Stimulated activated CD4-positive, alpha-beta T cell treated with anti-CD3 and anti-CD28 coated beads, Interleukin-1b, Interleukin-23, amount 100 ng/mL, for 24 hours (primary cell): ENCODE measurements at places on chromosomes 4 and X.

- no peak for DNase-seq
These were observed 22.5 kb upstream of the JAKMIP1 start for GRCh38 chr4:6222761-6223292.

GRCh38 chrX:8025705-8026104, 98.5 kb upstream of the PNPLA4 start:
- no peak for DNase-seq

DNA sequence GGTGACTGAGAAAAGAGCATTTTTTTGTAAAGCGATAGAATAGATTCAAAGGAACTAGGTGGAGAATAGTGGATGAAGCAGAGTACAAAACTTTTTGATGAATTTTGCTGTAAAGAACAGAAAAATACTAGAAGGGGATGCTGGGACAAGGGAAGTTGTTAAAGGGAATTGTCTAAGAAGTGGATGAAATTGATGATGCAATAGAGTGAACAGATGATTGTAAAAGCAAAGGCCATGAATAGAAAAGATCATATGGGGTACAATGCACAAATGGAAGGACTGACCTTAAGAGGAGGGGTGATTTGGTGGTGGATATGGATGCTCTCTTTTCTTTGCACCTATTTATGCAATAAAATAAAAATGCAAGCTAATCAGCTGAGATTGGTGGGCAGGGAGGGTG, 262.7 kb upstream of the MAD2L1 start:
- DNase-seq = no peak

DNA sequence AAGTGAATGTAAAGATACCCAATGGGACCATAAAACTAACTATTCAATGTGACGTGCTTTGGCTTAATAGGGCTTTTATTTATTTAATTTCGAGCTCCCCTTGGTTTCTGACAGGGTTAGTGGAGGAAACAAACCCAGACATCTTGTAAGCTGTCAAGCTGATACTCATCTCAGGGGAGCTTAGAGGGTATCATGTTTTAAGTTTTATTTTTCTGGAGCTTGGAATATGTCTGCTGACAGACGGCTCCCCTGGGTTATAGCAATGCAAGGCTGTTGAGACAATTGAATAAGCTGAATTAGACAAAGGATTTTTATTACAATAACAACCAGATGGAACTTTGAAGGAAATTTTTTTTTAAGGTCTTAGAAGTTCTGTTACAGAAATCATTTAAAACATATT, 456.5 kb downstream of the IL1RAPL1 start:
- no peak for DNase-seq

DNA sequence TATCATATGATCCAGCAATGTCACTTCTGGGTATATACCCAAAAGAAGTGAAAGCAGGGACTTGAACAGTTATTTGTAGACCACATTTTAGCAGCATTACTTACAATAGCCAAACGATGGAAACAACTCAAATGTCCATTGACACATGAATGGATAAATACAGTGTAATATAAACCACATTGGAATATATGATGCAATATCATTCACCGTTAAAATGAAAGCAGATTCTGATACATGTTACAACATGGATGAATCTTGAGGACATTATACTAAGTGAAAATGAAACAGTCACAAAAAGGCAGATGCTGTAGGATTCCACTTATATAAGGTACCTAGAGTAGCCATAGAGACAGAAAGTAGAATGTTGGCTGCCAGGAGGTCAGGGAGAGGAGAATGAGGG, 130.5 kb upstream of the SMAD1 start:
- DNase-seq = no peak

DNA sequence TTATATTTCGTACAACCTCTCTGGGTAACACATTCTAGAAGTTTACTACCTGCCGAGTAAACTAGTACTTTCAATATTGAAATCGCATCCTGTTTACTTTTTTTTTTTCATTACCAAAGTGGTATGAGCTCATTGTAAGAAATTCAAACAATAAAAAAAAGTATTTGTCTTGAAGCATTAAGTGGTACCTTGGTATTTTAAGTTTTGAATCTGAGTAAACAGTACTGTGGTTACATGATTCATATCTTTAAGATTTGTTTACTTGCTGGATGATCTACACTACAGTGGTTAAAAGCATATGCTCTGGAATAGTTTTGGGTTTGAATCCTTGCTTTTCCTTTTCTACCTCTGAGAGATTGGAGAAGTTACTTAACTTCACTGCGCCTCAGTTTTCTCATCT, 3.8 kb upstream of the MMGT1 start:
- DNase-seq = no peak

GRCh38 chr4:113086172-113086695, 36.8 kb downstream of the ANK2 start:
- DNase-seq = no peak

- no peak for DNase-seq
These were observed 41.2 kb downstream of the TMA16 start for GRCh38 chr4:163535657-163536056.

GRCh38 chrX:19697416-19697815, 182.1 kb upstream of the MAP3K15 start:
- DNase-seq = no peak

- no peak for DNase-seq
These were observed 112.9 kb upstream of the AGA start for GRCh38 chr4:177555007-177555574.

DNA sequence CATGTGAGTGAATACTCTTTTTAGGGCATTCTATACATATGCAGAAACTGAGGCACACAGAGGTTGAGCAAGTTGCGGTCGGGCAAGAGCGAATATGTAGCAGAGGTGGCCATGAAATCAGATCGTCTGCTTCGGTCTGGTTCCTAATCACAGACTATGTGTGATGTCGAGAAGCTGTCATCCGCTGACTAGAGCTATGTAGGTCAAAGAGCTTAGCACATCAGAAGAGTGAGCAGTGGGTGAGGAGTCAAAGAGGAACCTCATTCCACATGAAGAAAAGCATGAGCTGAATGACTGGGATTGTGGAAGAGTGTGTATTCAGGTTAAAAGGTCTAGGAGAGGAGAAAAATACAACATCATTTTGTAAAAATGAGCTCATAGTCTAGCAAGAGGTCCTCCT, 19.0 kb downstream of the GAB3 start:
- DNase-seq = no peak

- DNase-seq = no peak
These were observed 264.6 kb upstream of the HAND2 start for GRCh38 chr4:173794662-173795061.

GRCh38 chr4:129364747-129365452, 268.9 kb downstream of the C4orf33 start:
- DNase-seq = no peak

GRCh38 chr4:3862640-3863420, 96.6 kb downstream of the ADRA2C start:
- no peak for DNase-seq

GRCh38 chrX:25523574-25524540, 508.1 kb upstream of the ARX start:
- no peak for DNase-seq

DNA sequence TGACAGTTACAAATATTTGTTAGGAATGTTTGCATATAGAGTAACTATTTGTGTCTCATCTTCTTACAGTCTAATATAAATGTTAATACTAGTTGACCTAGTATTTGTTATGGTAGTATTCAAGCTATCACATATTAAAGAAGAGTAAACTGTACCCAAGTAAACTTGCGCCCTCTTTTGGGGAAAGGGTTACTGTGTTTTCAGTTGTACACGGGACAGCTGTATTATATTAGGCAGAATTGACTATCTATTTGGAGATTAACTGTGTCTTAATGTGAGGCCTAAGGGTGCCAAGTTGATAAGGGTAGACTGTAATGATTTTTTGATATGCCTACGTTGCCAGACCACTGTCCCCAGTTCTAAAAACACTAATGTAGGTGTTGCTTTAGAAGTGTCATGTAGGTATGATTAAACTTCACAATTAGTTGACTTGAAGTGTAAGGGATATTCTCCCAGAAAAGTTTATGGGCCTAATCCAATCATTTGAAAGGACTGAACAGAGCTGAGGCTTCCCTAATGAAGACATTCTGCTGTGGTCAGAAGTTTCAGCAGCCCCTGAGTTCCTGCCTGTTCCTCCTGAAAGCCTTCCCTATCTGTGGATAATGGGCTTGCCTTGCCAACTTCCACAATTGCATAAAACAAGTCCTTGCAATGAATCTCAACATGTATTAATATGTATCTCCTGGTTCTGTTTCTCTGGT, 172.8 kb upstream of the CXCL13 start:
- no peak for DNase-seq

DNA sequence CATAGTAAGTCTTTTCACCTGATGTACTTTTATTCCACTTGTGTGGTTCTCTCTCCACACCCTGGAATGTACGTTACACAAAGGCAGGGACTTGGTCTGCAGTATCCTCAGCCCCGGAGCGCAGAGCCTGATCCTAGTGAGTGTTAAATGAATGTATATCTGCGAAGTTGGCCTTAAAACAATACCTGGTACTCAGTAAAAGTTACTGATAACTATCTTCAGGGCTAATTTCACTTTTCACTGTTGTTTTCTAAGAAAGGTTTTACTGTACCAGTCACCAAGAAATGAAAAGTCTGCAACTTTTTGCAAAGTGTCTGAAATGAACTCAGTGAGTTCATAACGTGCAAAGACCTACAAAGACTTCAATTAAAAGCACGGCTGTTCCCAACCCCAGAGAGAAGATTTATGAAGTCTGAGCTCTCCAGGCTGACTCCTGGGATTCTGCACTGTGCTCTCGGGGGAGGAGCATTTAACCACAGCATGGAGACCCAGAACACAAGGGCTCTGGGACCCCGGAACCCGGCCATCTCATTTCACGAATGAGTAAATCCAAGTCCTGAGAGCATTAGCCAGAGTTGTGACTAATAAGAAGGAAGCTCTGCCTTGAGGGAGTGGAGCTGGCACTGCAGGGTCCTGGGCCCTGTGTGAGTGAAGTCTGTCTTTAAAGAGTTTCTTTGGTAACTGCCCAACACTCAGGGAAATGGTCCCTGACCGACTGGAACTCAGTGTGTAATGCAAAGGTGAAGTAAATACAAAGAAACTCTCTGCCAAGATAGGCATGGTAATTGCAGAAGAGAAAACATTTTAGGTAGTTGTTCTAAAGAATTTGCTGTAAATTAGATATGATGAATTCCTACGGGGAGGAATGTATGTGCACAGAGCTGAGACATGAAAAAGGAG, 165.8 kb downstream of the NSUN7 start:
- DNase-seq = no peak

GRCh38 chr4:76459291-76459723, 24.3 kb downstream of the SHROOM3 start:
- no peak for DNase-seq
